ENCODE measurements at places on chromosomes 7 and 10. TPM values are rescaled to one million over a fixed set of nuclear protein-coding genes. Genes with fewer than 3 reads are reported as not detected.

DNA sequence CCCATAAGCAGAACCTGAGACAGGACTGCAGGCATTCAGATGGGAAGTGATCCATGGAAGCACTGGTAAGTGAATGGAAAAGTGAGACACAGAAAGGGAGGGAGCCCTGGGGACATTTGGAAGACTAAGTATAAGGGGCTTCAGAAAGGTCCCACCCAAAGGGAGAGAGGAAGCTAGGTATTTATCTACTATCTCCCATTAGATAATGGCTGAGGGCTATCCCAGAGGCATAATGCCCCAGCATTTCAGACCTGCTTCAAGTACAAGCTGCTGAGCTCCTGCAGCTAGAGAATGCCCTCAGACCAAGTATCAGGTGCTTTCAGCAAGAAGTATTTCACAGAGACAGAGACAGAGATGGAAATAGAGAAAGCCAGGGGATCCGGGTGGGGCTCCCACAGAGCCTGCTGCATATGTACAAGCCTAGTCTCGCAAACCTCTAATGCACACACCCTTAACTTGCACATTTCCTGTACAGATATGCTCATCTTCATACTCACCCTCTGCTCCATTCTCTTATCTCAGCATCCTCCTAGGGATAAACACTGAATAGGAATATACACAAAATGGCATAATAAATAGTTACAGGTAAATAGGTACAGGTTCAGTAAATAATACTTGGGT, 20.2 kb downstream of the KDM7A start:
- no peak for DNase-seq

DNA sequence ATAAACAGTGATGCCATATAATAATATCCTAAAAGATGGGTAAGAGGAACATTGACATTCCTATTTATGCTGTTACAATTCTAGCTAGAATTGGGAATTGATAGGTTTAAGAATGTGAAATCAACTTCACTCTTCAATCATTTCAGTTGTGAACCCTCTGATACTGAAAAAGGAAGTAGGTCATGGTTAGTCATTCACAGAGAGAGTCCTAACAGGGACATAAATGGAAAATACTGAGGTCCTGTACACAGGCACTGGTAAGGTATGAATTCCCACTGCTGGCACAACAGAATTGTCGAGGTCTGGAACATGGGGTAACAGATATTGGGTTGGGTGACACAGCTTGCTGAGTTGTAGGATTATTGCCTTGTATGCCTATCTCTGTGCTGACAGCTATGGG, 289.4 kb upstream of the LRRN3 start:
- no peak for DNase-seq

DNA sequence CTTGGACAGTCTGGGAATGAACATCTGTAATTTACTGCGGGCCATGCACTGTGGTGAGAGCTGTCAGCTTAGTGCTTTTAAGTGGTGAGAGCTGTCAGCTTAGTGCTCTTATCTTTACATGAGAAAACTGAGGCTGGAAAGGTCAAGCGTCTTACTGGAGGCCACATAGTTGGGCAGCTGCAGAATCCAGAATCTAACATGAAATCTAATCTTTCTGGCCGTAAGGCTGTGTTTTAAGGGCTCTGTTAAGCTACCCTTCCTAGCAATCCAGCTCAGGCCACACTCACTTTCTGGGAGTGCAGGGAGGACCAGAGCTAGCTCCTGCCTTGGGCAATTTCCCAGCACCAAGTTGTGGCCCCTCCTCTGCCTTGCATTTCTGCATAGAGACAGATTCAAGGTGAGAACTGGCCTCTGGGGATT, 70.2 kb downstream of the SORCS3 start:
- DNase-seq: no peak

The DLD gene
- 119 TPM for total RNA-seq

The PLAC9 gene
- total RNA-seq: not detected

The RSPH10B2 gene
- not detected for total RNA-seq

Measured in SJSA1 (cell line).